Lower leg skin (tissue), 4 donors: ENCODE measurements at places on chromosomes 16 and 17.

DNA sequence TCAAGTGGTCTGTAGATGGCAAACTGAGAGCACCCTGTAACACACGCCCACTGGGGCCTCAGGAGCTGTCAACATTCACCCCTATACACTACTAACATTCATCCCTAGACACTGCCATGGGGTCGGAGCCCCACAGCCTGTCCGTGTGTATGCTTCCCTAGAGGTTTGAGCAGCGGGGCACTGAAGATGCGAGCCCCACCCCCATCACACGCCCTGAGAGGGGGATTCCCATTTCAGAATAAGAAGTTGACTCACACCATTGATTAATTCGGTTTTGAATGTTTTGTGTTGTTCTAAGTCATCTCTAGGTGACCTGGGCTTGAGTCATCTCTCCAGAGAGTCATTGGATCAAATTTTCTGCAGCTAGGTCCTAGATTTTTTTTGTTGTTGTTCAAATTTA, 37.3 kb upstream of the MMD start:
- no peak for DNase-seq

DNA sequence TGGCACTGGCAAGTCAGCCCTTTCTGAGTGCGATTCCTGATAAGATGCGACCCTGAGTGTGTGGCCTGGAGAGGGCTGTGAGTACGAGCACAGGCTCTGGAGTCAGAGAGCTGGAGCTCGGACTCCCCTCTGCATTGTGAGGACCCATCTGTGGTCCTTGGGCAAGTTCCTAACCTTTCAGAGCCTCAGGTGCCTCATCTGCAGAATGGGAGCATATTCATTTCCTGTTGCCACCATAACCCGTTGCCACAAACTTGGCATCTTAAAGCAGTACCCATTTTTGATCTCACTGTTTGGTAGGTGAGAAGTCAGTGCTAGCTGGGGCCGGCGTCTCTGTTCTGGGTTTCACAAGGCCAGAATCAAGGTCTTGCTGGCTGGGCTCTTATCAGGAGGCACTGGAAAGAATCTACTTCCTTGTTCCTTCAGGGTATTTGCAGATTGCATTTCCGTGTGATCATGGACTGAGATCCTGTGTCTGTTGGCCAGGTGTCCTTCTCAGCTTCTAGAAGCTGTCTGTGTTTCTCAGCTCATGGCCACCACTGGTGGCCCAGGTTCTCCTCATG, 20.2 kb downstream of the KNOP1 start:
- DNase-seq = no peak

- DNase-seq = peak; percentile 34
Measured at GRCh38 chr16:79250502-79251098, 349.9 kb downstream of the MAF start.

- no peak for DNase-seq
Measured at GRCh38 chr16:85465328-85466303, 147.5 kb upstream of the GSE1 start.

- DNase-seq = no peak
Measured at GRCh38 chr17:6306820-6307219, 128.1 kb downstream of the AIPL1 start.

DNA sequence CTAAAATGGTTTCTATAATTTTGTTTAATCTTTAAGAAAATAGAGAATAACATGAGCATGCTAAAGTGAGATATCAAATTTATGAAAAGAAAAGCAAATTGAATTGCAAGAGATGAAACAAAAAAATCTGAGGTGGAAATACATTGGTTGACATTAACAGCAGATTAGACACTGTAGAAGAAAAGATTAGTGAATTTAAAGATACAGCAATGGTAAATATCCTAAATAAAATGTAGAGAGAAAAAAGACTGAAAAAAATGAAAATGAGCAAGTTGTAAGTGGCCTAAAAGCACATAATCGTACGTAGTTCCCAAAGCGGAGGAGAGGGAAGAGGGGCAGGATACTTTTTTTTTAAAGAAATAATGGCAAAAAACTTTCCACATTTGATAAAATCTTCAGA, 30.5 kb upstream of the ALDH3A2 start:
- DNase-seq = no peak
